NCI-H187 (cell line): ENCODE measurements at places on chromosomes 3 and 15.

- DNase-seq = no peak
Measured at GRCh38 chr15:64182859-64183370, 20.1 kb upstream of the PPIB start.

DNA sequence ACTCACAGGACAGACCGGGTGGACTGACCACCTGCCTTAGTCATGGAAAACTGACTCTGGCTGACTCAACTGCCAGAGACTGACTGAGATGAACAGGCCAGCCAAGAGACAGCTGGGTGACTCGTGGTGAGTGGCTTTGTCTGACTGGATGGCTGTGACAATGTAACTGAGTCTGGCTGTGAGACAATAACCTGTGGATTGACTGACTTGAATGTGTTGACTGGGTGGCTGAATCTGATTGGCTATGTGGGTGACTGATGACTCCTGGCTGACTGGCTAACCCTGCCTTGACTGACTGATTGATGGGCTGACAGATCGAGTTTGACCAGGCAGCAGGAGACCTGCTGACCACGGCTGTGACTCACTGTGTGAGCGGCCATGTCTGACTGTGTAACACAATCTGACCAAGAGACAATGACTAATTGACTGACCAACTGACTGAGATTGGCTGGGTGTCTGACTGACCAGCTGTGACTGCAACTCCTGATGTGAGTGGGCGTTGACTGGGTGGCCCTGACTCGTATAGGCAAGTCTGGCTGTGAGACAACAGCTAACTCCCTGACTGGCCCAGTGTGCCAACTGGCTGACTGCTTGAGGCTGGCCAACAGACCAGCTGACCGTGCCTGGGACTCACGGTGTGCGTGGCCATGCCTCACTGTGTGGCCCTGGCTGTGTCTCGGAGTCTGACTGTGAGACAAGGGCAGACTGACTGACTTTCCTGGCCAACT lies 509.1 kb downstream of the SHQ1 start:
- no peak for DNase-seq

DNA sequence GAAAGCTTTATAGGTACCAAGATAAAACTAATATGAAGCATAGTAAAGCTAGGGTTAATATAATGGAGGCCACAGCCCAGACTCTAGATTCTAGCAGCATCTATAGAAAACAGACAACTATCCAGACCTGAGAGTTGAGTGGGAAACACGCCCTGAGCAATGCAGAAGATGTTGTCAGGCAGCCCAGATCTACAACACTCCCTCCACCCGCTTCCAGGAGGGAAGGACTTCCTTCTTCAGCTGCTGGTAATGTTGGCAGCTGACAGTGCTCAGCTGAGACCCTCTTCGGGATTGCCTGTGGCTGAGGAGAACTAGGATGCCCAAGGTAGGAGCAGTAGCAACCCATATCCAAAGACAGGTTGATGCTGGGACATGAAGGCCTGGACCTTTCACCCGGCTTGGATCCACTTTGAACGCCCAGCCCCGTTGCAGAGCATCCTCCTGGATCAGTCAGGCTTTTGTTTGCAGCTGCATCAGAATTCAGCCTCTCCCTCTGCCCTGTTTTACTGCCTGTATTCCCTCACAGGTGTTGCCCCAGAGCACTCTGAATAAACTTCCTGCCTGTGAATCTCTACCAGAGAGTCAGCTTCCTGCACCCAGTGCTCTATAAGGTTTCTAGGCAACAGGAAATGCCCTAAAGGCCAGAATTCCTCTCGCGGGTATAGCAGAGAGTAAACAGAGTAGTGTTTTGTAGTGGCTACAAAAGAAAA lies 174.7 kb upstream of the IL12A start:
- no peak for DNase-seq

DNA sequence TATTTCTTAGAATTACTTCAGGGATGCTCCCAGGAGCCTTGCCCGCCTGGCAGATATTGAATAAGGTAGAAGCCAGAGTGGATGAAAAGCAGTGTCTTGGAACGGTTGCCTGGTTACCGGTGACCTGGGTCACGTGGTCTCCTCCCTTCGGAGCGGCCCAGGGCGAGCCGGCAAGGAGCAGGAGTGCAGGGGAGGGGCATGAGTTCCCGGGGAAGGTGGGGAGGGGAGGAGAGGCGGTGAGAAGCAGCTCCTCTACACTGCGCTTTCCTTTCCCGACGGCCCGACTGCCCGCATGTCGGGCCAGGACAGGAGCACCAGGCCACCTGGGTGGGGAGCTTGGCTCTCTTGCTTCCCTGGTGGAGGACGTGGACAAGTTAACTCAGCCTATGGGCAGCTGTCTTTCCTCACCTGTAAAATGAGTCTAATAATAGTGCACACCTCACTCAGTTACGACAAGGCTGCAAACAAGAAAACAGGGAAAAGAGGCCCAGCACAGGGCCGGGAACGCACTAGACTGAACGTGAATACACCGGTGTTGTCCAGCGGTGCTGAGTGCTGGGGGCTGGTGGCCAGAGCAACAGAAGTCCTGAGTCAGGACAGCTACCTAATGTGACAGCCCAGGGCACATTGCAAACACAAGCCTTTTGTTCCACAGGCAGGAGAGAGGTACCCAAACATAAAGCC lies 198.3 kb downstream of the ADAMTS9 start:
- DNase-seq = peak; percentile 67
